ENCODE measurements at places on chromosomes 4 and X.

DNA sequence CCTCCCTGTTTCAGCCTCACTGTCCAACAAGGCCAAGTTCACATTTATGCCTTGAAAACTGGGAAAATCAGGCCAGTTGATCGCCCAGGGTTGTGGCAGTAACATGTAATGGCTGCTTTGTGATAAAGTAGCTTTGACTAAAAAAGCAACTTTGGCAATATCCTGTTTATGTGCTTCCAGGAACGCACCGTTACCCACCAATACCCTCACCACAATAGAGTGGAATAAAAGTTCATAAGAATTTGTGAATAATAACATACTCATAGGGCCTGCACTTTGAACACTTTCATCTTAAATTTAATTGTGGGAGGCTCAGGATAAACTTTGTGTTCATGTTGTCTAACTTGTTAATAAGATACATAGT lies 80.7 kb upstream of the MAML3 start:
- no peak for DNase-seq

DNA sequence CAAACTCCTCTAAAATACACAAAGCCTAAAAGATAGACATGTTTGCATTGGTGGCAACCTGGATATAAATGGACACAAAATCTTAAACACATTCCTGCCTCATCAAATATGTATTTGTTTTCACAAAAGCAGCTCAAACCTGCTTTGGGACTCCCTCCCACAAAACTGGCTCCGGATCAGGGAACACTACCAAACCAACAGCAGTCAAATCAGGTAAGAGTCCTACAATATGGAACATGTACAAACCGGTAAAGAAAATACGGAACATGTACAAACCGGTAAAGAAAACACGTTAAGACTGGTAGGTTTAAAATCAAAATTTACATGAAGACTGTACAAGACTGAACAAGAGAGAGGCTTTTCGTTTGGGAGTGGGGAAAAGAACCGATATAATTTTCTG lies 4.3 kb downstream of the AMTN start:
- DNase-seq = no peak

GRCh38 chrX:148960060-148960459 lies 459.6 kb downstream of the AFF2 start:
- DNase-seq = no peak

DNA sequence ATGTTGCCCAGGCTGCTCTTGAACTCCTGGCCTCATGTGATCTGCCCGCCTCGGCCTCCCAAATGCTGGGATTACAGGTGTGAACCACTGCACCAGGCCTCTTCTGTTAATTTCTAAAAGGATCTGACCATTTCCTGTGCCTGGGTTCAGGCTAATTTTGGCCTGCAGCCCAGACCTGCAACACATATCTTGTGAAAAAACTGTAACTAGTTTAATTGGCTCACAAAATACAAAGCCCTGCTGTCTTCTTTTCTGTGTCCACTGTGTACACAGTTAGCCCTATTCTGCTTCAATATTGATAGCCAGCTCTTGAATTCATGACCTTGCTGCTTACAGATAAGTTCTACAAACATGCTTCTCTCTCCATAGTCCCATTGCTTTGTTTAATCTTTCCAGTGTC lies 753.5 kb downstream of the PDHA2 start:
- DNase-seq = no peak

GRCh38 chrX:25019707-25020390 lies 4.1 kb upstream of the ARX start:
- no peak for DNase-seq

GRCh38 chr4:6087669-6088341 lies 69.6 kb upstream of the C4orf50 start:
- no peak for DNase-seq

GRCh38 chr4:181877329-181877848 lies 365.8 kb upstream of the TENM3 start:
- DNase-seq = no peak

DNA sequence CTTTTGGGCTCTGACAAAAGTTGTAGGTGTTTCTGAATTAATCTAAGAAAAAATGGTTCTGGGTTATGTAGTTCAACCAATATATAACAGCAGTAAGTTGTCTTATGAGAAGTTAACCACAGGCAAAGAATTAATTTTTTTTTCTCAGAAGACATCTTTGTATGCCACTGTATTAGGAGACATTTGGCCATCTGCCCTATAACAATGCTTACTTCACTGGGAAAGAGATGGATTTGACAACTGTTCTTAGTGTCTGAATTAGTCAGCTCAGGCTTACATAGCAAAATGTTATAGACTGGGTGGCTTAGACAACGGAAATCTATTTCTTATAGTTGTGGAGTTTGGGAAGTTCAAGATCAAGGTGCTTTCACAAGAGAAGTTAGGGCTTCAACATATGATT lies 508.1 kb downstream of the STIM2 start:
- DNase-seq = no peak

DNA sequence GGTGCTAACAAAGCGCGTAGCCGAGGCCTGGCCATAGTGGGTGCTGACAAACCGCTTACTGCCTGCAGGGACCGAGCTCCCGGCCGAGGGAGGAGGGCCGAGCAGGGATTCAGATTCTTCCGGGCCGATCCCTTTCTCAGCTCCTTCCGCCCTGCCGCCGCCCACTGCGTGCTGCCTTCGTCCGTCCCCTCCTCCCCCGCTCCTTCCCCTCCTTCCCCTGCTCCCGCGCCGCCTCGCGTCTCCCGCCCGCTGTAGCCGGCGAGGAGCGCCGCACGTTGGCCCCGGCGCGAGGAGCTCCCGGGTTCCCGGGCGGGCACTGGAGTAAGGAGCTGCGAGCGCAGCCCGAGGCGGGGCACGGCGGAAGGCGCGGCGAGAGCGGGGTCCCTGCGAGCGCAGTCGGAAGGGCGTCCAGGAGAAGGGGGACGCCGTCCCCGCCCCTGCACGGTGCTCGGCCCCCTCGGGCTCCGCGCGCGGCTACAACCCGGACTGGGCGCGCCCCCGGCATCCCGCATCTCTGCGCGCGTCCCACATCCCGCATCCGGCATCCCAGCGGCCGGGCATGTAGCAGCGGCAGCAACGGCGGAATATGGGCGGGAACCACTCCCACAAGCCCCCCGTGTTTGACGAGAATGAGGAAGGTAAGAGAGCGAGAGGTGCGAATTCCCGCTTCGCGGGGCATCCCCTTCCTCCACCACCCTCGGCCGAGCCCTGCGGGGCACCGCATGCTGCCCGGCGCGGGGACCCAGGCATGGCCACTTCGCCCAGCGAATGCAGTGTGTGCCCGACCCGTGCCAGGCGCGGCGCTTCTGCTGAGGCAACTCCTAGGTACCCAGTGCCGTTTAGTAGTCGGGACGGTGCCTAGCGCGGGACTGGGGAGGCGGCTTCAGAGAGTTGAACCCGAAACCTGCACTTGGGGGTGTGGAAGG lies at the start of gene STK32B:
Gene STK32B, plus strand, starts transcription at position 203 of the 926 bp plus-strand sequence.
- DNase-seq = no peak

GRCh38 chrX:133346026-133346425 lies 69.3 kb downstream of the GPC4 start:
- DNase-seq = no peak

- DNase-seq = no peak
Observed at GRCh38 chr4:81516241-81516640, 44.5 kb upstream of the RASGEF1B start.

- DNase-seq = no peak
Observed at GRCh38 chrX:9293051-9293496, 171.8 kb upstream of the TBL1X start.

GRCh38 chr4:148059617-148060180 lies 327.8 kb downstream of the ARHGAP10 start:
- DNase-seq = no peak

DNA sequence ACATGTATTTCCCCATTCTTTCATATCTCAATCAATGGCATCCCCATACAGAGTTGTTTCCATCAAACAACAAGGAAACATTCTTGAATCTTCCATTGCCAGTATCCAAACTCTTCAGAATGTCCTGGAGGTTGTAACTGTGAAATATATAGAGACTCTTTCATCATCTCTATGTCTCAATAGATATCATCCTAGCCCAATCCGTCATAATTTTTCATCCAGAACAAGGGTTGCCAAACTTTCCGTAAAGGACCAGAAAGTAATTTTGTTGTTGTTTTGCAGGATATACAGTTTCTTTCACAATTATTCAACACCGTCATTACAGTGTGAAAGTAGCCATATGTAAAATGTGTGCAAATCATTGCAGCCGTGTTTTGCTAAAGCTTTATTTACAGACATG lies 15.2 kb upstream of the CXCL6 start:
- DNase-seq = no peak

GRCh38 chr4:158581161-158581560 lies 59.5 kb downstream of the RXFP1 start:
- no peak for DNase-seq

- no peak for DNase-seq
Observed at GRCh38 chr4:98688411-98689290, 30.2 kb upstream of the TSPAN5 start.

- DNase-seq = no peak
Observed at GRCh38 chr4:103410386-103410785, 212.2 kb upstream of the CENPE start.

DNA sequence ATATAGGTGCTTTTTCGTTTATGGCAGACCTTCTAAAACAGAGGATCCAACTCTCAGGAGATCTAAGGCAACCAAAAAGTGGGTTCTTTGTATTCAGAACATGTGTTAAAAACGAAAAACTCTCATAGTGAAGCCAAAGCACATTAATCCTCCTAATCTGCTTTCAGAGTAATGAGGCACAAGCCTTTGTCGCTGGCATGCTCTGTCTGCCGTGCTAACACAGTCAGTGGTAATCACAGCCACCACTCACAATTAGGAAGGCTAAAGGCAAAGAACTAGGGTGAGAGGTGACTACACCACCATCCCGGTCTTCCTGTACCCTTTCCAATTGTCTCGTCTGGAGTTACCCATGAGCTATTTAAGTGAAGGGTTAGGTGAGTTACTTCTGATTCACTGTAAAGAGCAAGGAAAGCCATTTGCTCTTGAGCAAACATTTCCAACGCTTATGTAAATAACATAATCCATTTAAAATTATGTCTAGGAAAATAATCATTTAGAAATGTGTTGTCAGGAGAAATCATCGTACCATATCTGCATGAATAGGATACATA lies 40.7 kb downstream of the NPY2R start:
- no peak for DNase-seq

DNA sequence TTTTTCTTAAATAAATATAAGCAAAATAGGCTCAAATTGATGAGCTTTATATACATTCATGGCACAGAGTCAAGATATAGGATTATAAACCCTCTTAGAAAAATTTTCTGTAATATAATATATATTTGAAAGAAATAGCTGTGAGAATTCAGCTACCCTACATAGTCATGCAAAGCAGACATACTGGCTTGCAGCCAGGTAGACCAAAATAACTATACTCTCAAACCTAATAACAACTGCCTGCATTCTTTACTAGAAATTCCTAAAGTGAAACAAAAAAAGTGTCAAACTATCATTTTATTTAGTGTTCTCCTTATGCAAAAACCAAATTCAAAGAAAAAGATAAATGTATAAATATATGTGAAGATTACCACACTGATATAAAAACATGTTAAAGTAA lies 1390.2 kb downstream of the C4orf33 start:
- DNase-seq = no peak

- no peak for DNase-seq
Observed at GRCh38 chr4:23333946-23334878, 555.6 kb downstream of the PPARGC1A start.

- no peak for DNase-seq
Observed at GRCh38 chr4:184444953-184445309, 29.4 kb downstream of the IRF2 start.

- DNase-seq = no peak
Observed at GRCh38 chr4:178090640-178091411, 648.6 kb upstream of the AGA start.

DNA sequence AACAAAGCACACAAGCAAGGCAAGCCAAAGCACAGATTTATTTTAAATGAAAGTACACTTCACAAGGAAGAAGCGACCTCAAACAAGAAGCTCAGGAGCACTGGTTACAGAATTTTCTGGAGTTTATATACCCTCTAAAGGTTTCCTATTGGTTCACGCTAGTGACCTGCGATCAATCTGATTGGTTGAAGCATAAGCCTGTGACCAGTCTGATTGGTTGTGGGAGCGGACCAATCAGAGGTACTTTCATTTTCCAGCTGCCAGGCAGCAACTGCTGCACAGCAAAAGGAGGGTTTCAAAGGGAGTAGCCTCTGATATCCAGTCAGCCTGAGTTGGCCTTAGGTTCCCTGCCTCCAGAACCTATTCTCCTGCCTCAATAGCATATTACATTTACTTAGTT lies 4.6 kb upstream of the AREG start:
- DNase-seq = no peak

- no peak for DNase-seq
Observed at GRCh38 chr4:10460313-10461047, 3.3 kb upstream of the ZNF518B start.

DNA sequence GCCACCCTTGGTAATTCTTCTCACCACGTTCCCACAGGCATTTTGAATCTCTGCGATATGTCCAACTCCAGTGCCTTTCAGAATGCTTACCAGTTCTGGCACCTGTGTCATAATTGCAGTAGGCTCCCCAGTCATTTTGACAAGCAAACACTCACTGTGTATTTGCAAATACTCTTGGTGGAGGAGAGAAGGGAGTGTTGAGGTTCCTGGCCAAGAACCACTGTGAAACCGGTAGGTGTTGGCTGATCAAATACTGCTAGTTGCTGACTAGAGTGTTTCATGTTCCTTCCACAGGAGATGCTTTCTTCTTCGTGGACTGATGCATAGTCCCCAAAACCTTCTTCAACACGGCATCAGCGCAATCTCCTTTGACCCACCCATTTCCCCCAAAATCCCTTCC lies 16.0 kb upstream of the NLGN4X start:
- no peak for DNase-seq

- DNase-seq = no peak
Observed at GRCh38 chr4:153421941-153422340, 44.2 kb upstream of the TMEM131L start.

Data from stimulated activated CD8-positive, alpha-beta memory T cell treated with anti-CD3 and anti-CD28 coated beads, Interleukin-15, amount 100 ng/mL, for 4 hours (primary cell).